ENCODE measurements at places on chromosomes 16 and 17.

DNA sequence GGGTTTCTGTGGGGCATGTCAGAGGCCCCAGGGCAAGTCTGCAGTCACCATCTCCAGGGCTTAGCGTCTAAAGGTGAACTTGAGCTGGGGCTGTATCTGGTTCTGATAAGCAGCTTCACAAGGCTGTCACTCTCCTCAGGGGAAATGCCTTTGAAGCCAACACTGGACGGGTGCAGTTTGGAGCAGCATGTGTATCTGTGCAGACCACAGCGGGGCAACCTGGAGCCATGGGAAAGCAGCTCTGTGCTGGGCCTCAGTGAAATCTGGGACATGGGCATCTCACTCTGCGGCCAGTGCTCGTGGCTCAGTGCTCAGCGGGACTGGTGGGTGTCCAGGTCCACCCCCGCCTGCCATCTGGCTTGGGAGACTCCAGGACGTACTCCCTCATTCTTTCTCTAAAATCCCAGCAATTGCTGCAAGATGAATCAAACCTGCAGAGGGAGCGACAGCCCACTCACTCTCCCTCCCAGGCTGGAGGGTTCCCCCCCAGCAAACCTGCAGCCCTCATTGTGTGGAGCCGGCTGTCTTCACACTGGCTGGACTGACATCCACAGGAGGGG, 63.5 kb downstream of the PRMT7 start:
- DNase-seq: no peak

- DNase-seq: peak; percentile 56
These were observed 621 bp downstream of the CEP95 start for GRCh38 chr17:64507413-64507782.

DNA sequence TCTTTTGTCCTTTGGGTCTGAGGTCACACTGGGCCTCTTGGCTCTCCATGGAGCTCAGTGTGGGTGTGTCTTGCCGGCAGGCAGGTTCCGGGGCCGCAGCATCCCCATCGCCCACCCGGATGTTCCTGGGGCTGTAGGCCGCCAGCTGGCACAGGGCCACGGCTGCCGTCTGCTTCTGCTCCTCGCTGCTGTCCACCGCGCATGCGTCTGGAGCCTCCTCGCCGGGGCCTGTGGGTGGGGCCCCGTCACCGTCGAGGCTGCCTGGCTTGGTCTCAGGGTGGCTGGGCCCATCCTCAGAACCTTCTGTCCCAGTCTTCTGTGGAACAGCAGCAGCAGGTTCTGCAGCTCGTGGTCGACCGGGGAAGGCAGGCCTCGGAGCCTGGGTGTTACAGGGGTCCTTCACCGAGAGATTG, 9.6 kb downstream of the ZNF750 start:
- no peak for DNase-seq

GRCh38 chr16:79600638-79601091, at the start of gene MAF:
TSS of gene MAF (minus strand) at chr16:79600737. CDS start at chr16:79599902, 835 bp downstream.
- peak; percentile 43 for DNase-seq

DNA sequence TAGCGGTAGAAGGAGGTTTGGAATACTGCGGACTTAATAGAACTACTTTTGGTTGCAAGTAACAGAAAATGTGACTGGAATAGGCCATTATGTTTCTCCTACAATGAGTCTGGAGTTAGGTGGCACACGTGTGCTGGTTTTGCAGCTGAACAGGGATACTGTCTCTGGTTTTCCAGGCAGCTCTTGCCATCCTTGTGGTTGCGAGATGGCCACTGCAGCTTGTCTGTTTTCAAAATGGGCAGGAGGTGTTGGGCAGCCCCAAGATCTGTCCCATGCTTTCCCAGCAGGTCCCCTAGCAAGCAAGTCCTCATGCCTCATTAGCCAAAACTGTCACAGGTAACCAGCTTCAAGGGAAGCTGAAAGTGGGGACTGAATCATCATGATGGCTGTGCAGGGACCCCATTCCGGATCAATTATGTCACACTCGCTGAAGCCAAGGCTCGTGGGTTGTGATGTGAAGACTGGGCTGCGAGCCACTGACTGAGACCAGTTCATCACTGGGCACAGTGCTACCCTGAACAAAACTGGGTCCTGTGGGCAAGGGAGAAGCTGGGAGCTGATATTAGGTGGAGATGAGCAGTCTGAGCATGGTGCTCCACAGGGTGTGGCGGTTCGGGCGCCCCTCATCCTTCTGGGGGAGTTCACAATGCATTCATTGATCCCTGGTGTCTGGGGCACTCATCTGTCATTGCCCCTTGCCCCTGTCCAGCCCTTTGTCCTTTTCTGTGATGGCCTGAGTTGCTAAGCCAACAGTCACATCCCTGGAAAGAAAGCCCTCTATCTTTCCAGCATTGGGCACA, 82.1 kb downstream of the KSR1 start:
- DNase-seq: no peak

GRCh38 chr16:12576878-12577277, 226.8 kb downstream of the CPPED1 start:
- DNase-seq: no peak

DNA sequence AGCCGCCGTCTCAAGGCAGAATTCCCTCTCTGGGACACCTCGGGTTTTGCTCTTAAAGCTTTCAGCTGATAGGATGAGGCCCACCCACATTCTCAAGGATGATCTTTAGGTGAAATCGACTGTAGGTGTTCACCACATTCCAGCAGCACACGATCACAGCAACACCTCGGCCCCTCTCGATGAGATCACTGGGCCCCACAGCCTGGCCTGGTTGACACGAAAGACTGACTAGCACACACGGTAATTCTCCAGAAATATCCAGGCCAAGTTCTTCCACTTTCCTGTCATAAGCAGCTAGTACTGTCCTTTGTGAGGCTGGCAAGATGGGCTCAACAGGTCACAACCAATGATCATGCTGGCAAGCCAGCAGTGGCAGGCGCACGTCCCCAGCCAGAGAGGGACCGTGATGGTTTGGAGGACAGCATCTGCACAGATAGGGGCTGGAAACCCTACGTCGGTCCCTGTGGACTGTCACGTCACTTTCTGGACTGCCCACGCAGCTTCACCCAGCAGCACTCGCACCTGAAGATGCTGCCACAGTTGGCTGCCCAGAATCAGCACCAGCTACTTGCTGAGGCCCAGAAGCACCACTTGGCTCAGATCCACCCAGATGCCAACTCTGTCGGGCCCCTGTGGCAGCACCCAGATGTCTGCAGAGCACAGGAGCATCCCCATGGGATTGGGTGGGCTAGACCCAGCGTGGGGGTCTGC, 17.4 kb downstream of the TMC6 start:
- no peak for DNase-seq

DNA sequence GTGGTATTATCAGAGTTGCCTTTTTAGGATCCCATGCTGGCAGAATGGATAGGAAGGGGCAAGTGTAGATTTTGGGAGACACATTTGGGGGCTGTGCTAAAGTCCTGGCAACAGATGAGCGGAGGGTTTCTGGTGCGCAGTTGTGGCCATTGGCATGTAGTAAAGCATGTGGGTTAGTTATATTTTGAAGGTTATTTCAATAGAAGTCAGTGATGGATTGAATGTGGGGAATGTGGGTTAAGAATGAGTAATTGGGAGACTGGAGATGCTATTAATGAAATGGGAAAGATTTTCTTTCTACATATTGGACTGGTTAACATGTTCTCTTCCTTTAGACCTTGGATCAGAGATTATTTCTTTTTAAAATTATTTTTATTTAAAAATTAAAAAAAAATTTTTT, 10.0 kb downstream of the DUS2 start:
- no peak for DNase-seq

- DNase-seq: no peak
These were observed 1.6 kb upstream of the DUSP14 start for GRCh38 chr17:37488009-37488604.

DNA sequence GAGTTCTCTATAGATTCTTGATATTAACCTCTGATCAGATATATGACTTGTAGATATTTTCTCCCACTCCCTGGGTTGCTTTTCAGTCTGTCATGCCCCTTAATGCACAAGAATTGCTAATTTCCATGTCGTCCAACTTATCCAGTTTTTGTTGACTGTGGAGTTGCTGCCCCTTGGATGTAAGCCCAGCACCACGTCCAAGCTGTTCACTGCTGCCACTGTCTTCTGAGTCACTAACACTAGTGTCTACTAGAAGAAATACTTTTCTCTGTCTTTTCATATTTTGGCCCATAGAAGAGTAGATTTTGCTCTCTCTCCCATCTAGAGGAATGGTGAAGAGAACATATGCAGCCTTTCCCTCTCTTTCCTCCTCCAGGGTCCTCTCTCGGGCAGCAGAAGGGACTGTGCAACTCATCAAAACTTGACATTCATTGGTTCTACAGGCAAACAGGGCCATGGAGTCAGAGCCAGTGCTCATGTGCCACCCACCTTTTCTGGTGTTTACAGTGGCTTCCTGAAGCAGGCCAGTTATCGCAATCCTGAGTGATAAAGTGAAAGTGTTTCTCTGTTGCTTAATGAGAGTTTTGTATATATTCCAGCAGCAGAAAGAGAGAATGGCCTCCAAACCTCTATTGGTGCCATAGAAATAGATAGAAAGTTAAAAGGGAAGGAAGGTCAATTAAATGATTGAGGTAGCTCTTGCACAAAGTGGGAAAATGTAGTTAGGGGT, 22.6 kb upstream of the PMP22 start:
- DNase-seq: no peak

GRCh38 chr16:71568551-71568950, 8.3 kb downstream of the TAT start:
- DNase-seq: no peak

DNA sequence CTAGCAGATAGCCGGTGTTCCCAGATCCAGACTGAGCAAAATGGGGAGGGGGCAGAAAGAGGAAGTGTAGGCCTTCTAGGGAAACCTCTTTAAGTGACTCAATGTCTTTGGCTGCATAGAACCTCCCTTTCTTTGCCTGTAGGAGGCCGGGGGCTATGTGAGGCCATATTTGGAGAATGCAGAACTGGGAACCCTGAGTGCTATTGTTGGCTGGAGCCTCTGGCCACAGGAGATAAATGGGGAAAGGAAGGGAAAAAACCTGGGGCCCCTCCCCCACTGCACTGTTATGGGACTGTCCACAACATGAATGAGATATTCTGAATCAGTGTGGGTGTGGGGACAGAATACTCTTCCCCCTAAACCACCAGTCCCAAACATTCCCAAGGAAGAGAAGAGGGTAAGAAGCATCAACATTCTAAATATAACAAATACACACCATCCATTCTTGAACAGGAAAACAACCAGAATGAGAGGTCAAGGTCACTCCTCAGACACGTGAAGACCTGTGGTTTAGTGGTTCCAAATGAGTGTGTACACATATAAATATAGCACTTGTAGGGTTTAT, 2.4 kb downstream of the VPS25 start:
- peak; percentile 49 for DNase-seq

GRCh38 chr17:77319211-77320043, 178.7 kb downstream of the SEC14L1 start:
- peak; percentile 78 for DNase-seq

DNA sequence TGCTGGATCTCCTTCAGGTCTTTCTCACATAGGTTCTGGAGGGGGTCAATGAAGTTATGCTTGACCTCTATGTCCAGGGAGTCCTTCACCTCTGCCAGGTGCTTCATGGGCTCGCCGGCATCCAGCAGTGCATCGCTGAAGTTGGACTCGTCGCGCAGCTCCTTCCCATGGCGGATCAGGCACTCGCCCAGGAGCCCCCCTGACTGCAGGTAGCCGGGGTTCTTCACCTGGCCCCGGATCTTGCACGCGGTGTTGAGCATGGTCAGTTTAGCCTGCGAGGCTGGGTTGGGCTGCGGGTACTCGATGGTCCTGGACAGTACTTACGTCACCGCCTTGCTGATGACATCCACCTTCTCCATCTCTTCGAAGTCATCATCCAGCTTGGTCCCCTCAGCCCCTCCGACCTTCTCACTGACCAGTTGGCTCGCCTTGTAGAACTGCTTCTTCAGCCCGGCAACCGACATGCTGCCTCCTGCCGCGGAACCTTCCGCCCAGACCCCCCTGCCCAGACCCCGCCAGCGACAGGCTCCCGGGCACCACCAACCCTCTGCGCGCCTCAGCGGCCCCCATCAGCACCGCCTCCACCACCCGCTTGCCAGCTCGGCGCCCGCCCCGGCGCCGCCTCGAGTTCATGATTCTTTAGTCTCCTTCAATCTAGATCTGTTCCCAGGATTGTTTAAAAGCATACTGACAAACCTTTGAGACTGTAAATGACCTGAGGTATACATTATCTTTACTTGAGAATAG, 99.8 kb downstream of the KPNA2 start:
- no peak for DNase-seq

- no peak for DNase-seq
These were observed 17.8 kb downstream of the ZZEF1 start for GRCh38 chr17:4124999-4125398.

GRCh38 chr16:67034487-67034886, 5.5 kb downstream of the CBFB start:
- DNase-seq: no peak

- no peak for DNase-seq
These were observed 605 bp downstream of the NLRP1 start for GRCh38 chr17:5583426-5584382.

DNA sequence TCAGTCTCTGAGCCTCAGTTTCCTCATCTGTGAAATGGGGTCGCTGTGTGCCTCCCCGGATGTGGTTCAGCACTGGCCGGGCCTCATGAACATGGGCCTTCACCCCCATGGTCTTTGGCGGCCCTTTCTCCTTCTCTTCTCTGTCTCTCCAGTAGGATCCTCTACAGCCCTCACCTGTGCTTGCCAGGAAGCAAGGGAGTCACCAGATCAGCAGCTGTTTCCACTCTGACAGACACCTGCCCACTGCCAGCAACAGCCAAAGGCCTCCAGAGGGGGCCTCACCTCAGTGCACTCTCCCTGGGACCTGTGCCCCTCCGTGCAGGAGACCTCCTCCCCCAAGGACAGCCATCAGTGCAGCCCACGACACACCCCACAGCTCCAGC, 89.4 kb downstream of the C16orf78 start:
- DNase-seq: no peak

GRCh38 chr16:268141-269053, 7.3 kb downstream of the RGS11 start:
- DNase-seq: no peak

GRCh38 chr16:51442141-51442870, 291.2 kb upstream of the SALL1 start:
- no peak for DNase-seq

GRCh38 chr16:67387479-67388079, 5.7 kb downstream of the TPPP3 start:
- no peak for DNase-seq

GRCh38 chr17:79843816-79844800, 4.9 kb upstream of the CBX4 start:
- DNase-seq: peak; percentile 56

DNA sequence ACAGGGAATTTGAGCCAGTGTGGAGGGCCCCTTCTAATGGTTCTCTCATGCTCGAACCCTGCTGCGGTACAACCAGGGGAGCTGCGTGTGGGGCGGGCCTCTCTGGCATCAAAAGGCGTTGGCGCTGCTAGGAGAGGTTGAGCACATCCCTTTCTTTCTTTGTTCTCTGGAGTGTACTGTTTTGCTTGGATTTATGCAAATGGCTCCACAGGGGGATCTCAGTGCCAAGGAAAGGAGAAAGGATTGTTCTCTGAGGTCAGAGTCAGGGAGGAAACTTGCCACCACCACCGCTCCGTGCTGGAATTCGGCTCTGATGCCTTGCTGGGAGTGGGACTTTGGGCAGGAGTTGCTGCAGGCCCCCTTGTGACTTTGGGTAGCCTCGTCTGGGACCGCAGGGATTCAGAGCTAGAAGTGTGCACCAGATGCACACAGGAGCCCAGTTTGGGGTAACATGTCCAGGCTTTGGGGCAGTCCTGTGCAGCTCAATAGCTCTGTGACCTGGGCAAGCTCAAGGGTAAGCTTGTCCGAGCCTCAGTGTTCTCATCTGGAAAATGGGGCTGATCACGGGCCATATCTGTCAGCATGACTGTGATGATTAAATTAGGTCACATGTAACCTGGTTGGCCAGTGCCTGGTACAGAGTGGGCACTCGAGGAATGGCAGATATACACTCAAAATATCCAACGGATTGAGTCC, 353.0 kb upstream of the EEF2KMT start:
- DNase-seq: no peak
